Central memory CD4-positive, alpha-beta T cell (primary cell): ENCODE measurements at places on chromosomes 5 and 9.

- no peak for DNase-seq
Measured at GRCh38 chr5:14123974-14124482, 19.1 kb upstream of the TRIO start.

- no peak for DNase-seq
Measured at GRCh38 chr5:119270960-119271757, 84.7 kb upstream of the TNFAIP8 start.

DNA sequence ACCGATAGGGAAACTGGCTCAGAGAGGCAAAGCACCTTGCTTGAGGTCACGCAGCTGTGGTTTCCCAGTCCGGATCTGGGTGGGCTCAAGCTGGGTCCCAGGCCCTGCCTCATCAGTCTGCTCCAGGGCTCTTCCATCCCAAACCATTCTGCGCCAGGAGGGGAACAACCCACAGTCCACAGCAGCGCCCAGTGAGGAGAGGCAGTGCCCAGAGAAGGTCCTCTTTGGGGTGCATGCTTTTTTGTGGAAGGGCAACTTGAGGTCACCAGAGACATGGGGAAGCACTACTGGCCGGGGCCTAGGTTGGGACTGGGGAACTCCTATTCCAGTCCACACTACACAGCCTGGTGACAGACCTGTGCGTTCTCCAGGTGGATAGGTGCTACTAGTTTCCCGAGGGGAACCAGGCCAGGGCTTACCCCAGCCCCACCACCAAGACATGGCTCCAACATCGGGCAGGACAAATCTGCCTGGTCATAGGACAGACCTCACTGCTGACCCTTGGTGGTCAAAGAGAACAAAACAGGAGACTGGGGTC lies 62.5 kb upstream of the RNF130 start:
- DNase-seq, result no peak

DNA sequence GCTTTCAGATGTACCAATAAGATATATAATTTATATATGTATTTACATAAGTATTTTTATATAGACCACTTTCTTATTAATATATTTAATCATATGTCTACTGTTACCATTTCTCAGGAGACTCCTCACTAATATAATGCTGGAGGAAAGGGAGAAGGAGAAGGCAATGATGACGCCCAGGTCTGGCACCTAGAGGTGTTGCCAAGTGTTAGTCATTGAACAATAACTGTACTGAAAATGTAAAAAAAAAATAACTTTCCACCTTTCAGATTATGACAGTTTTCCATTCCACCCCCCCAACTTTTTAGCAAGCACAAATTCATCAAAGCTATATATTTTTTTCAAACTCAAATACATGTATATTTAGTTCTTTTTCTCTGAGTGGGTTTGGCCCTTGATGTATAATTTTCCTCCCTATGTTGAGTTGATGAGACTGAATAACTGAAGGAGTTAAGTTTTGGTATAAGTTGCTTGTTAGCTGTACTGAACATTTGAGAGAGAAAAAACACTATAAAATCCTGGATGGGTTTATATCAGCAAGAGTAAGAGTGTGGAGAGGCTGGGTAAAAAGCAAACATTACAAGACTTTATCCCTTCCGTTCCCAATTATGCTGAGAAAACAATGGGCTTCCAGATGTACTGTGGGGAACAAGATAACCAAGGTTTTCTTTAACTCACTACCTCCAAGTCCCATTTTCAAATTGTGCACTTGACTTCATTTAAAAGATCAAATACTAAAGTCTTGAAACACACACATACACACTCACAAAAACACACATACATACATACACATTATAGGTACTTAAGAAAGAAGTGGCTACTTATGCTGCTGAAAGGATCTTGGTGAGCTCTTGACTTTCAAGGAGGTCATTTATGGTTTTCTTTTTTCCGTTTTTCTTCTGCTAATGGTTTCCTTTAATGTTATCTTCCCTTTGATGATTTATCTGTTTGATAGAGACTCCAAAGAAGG lies 142.8 kb upstream of the IFNE start:
- no peak for DNase-seq

- DNase-seq, result no peak
Measured at GRCh38 chr5:113703266-113703665, 189.8 kb downstream of the YTHDC2 start.

GRCh38 chr5:59134471-59135163 lies 551.7 kb downstream of the RAB3C start:
- DNase-seq, result no peak

DNA sequence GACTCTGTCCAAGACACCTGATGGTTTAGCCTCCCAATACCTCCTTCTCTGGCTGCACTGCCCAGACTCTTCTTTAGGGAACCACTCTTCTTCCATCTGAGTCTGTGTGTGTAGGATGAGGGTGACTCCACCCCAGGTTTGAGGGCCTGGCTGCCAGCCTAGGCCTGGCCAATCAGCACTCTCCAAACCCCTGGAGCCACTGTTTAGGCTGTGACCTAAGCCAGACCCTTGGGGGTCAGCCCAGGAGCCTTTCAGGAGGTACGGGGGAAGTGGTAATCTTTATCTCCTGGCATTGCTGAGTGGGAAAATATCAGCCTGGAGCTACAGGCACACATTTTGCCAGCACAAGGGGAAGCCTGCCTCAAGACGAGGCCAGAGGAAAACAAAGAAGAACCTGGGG lies 6.2 kb upstream of the ERGIC1 start:
- no peak for DNase-seq

DNA sequence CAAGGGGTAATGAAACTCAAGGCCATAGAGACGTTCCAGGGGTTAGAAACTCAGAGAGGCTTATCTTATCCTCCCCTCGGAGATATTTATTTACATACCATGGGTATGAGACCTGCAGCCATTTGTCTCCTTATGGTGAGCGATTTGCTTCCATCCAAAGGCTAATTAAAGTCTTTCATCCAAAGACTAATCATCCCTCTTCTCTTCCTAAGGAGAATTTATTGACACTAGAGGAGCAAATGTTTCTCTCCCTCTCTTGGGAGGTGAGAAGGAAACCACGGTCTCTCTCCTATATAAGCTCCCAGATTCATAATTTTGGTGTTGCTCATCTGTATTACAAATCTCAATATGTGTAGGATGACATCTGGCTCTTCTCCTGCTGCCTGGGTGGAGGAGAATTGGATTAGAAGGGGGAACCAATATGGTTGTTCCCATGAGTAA lies 31.0 kb upstream of the RPS23 start:
- no peak for DNase-seq

DNA sequence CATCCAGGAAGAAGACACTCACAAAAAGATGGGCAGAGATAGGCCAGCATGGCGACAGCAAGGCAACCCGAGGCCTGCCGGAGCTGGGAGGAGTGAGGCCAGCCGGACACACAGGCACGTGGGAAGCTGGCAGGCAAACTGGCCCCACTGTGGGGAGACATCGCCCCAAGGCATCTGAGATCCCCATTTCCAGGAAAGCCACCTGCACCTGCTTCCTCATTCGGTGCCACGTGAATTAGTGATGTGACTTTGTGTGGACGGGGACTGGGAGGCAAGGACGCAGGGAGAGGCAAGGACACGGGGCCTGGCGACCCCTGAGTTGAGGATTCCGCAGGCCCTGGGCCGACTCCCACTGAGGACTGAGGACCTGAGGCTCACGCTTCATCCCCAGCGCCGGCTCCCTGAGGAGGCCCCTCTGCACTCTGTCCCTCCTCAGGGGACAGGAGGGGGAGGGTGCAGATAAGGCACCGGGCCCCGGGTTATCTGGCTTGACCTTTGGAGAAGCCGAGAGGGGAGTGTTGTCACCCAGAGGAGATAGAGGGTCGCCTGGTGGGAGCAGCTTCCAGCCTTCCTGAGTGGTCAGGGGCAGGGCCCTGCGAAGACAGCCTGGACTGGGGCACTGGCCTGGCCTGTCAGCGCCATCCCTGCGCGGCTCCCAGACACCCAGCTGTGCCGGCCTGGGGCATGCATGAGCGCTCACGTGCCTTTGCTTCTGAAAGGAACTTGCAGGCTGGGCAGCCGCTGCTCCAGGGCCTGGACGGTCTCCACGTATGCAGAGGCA lies 39.7 kb downstream of the NDUFS6 start:
- no peak for DNase-seq

DNA sequence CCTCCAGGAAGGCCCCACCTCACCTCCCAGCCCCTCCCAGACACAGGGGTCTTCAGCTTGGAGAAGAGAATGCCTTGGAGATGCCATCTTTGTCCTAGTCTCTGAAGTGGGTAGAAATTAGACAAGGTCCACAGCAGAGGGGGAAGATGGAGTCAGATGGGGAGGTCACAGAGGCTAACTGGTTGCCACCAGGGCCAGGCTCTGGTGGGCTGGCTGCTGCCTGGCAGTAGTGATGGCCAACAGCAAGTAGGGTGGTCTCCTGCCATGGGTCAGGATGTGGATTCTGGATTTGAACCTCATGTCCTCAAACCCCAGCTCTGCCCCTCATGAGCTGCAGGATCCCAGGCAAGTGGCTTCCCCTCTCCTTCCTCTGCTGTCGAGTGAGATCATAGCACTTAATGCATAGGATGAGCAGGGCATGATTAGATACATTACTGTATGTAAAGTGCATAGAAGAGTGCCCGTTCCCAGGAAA lies 38.7 kb upstream of the NEK6 start:
- DNase-seq, result no peak

GRCh38 chr9:36928670-36929349 lies 105.3 kb downstream of the PAX5 start:
- DNase-seq, result no peak

GRCh38 chr9:72786948-72787347 lies 165.9 kb downstream of the ALDH1A1 start:
- DNase-seq, result no peak

- DNase-seq, result no peak
Measured at GRCh38 chr9:38442473-38443096, 18.3 kb upstream of the IGFBPL1 start.

GRCh38 chr5:7753596-7753995 lies 97.3 kb downstream of the CFAP90 start:
- no peak for DNase-seq

- no peak for DNase-seq
Measured at GRCh38 chr5:137032929-137033328, 466.2 kb downstream of the SPOCK1 start.

GRCh38 chr9:12801187-12801586 lies 26.4 kb downstream of the LURAP1L start:
- DNase-seq, result no peak

DNA sequence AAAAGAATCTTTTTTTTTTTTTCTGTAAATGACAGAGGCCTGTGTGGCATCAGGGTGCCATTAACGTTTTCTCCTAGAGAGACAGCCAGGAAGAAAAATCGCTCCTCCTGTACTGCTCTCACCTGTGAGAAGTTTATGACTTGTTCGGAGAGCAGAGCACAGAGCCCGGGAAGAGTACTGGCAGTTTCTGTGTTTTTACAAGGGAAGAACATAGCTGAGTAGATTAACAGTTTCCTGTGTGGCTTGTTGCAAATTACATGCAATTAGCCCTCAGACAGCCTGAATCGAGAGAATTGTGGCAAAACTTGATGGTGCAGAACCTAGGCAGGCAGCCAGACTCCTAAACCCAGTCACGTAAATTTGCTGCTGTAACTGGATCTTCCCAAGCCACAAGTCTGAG lies 32.1 kb downstream of the PRKACG start:
- no peak for DNase-seq

- no peak for DNase-seq
Measured at GRCh38 chr9:77827104-77827784, 179.1 kb upstream of the GNA14 start.

DNA sequence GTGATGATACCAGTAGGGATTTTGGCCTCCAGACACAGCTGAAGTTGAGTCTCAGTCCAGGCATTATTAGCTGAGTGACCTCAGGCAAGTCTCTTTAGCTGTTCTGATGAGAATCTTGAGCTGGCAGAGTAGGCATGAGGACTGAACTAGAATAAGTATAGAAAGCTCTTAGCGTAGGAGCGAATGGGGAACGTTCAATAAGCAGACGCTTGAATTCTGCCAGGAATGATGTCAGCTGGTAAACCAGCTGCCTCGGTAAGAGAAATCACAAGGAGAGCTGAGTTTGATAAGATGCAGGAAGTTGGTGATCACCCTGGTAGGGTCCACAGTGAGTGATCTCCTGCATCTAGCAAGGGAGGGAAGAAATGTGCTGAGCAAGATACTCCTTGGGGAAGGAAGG lies 280.4 kb downstream of the NTRK2 start:
- DNase-seq, result no peak

DNA sequence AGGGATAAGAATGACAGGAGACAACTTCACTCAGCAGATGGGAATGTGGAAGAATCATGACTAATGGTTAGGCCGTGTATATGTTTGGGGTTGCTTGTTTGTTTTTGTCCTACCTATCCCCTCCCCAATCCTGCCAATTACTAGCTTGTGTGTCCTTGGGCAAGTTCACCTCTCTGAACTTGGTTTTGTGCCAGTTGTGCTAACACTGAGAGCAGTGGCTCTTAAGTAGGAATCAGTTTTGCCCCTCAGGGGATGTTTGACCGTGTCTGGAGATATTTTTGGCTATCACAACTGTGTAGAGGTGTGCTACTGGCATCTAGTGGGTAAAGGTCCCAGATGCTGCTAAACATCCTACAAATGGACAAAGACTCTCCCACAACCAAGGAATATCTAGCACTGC lies 287.0 kb downstream of the DMRT2 start:
- DNase-seq, result no peak

GRCh38 chr5:113271745-113272454 lies 162.9 kb downstream of the TSSK1B start:
- DNase-seq, result no peak

DNA sequence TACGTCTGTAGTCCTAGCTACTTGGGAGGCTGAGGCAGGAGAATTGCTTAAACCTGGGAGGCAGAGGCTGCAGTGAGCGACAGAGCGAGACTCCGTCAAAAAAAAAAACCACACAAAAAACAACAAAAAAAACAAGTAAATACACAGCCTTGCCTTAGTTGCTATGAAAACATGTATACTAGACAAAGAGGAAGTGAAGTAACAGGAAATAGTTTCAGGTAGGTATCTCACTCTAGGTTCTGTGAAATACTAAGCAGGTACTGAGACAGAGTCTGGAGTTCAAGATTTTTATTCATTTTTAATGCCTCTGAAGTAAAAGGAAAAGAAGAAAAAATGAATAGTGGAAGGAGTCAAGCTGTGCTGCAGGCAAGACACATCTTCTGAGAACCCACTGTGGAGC lies 687.9 kb upstream of the RGMB start:
- DNase-seq, result no peak

GRCh38 chr5:107067395-107067794 lies 603.3 kb downstream of the EFNA5 start:
- no peak for DNase-seq

- no peak for DNase-seq
Measured at GRCh38 chr9:77848897-77849296, 182.7 kb downstream of the GNAQ start.

- no peak for DNase-seq
Measured at GRCh38 chr9:89658401-89658800, 53.6 kb downstream of the GADD45G start.

GRCh38 chr9:120783602-120784047 lies 9.6 kb downstream of the FBXW2 start:
- no peak for DNase-seq

GRCh38 chr9:2693056-2693455 lies 24.3 kb upstream of the KCNV2 start:
- DNase-seq, result no peak

GRCh38 chr5:662751-663435 lies 30.3 kb downstream of the TPPP start:
- DNase-seq, result no peak

GRCh38 chr5:83360573-83360972 lies 111.0 kb upstream of the VCAN start:
- DNase-seq, result no peak
